Fibroblast of mammary gland (primary cell): ENCODE measurements at places on chromosomes 1 and 21.

DNA sequence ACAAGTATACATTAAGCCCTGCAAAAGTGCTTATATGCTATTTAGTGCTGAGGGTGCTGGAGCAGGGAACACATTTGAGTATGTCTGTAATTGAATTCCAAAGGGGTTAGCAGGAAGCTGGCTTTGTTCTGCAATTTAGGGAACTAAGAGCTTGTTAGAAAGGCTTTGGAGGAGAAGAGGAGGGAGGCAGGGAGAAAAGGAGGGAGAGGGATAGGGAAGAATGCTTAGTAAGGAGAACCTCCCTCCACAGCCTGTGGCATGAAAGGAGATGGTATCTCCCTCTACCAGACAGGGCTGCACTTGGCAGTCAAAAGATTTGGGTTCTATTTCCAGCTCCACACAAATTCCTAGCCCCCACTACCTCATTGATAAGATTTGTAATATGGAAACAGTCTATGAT is 217.8 kb downstream of the DAB1 start:
- DNase-seq: no peak

GRCh38 chr1:237249120-237249519 is 207.1 kb downstream of the RYR2 start:
- DNase-seq: no peak

DNA sequence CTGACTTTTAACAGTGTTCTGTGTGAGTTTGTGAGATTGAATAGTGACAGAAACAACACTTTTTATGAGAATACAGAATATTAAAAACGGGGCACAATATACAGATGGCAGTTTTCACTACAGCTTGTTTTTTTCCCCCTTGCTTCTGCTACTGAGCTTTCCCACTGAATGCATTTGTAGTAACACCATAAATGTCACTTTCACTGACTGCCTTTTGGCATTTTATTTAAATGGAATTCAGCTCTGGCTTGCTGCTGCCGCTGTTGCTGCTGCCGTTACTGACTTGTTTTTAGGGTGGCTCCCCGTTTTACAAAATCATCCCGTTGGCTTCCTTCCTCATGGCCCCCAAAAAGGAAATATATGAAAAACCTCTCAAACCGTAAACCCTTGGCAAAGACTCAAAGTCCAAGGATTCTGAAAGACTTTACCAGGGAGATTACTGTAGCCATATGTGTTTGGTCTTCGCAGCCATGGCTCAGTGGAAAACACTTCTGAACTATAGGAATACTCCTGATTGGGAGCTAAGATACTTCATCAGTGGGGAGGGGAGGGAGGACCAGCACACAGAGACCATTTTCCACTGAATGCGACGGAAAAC is 151.0 kb downstream of the NUF2 start:
- no peak for DNase-seq

GRCh38 chr1:8603220-8603616 is 214.2 kb downstream of the RERE start:
- DNase-seq: peak; percentile 63

GRCh38 chr1:50060279-50060678 is 36.5 kb upstream of the AGBL4 start:
- DNase-seq: peak; percentile 6

DNA sequence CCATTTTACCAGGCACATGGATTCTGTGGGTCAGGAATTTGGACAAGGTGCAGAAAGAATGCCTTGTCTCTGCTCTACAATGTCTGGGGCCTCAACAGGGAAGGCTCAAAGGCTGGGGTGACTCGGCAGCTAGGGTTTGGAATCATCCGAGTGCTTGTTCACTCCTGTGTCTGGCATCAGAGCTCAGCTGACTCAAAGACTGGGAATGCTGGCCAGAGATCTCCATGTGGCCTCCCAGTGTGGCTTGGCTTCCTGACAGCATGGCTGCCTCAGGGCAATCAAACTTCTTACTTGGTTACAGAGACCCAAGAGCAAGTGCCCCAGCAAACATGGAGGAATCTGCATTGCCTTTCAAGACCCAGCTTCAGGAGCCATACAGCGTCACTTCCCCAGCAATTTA is 110.5 kb downstream of the TOMM20 start:
- DNase-seq: peak; percentile 97

DNA sequence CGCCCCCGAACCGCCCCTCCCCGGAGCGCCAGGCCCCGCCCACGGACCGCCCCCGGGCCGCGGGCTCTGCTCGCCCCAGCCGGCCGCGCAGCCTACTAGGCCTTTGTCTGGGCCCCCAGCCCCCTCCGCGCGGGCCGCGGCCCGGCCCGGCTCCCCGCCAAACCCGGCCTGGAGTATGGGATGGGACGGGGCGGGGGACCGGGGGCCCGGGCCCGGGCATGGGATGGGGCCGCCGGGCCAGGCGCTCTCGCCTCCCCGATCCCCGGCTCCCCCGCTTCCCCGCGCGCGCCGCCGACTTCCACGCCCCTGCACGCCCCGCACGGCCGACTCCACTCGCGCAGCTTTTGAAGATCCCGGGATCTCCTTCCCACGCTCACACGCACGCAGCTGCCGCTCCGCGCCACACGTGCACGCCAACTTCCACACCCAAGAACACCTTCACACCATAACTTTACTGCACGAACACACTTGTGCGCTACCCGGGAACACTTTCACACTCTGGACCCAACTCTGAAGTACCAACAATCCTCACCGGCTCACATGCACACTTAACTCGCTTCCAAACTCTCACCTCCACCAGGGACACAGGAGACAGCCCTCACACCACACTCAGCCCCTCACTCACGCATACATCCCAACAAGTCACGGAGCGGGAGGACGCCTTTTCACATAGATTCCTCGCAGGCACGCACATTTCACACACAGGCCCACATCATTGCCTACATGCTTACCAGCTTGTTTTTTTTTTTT is 437 bp upstream of the HSPG2 start:
- DNase-seq: peak; percentile 68
